ENCODE measurements at places on chromosomes 16 and 17. TPM values are rescaled to one million over a fixed set of nuclear protein-coding genes. Genes with fewer than 3 reads are reported as not detected.

C16orf96 gene
- total RNA-seq, result under 0.01 TPM

SBK1 gene
- total RNA-seq, result not detected

TEX14 gene
- under 0.01 TPM for total RNA-seq

TEKT5 gene
- total RNA-seq, result 0.14 TPM

UTS2R gene
- not detected for total RNA-seq

CYGB gene
- total RNA-seq, result 84.9 TPM

ARHGAP44 gene
- 1.6 TPM for total RNA-seq

C16orf92 gene
- total RNA-seq, result not detected

NECAB2 gene
- total RNA-seq, result 0.14 TPM

LPO gene
- not detected for total RNA-seq

LGALS9B gene
- total RNA-seq, result not detected

GIT1 gene
- total RNA-seq, result 10.4 TPM

TBC1D3I gene
- 0.28 TPM for total RNA-seq

CHD9NB gene
- 1.1 TPM for total RNA-seq

All from smooth muscle cell of bladder (primary cell).